Left colon (tissue), 2 donors: ENCODE measurements at places on chromosomes 4 and X.

DNA sequence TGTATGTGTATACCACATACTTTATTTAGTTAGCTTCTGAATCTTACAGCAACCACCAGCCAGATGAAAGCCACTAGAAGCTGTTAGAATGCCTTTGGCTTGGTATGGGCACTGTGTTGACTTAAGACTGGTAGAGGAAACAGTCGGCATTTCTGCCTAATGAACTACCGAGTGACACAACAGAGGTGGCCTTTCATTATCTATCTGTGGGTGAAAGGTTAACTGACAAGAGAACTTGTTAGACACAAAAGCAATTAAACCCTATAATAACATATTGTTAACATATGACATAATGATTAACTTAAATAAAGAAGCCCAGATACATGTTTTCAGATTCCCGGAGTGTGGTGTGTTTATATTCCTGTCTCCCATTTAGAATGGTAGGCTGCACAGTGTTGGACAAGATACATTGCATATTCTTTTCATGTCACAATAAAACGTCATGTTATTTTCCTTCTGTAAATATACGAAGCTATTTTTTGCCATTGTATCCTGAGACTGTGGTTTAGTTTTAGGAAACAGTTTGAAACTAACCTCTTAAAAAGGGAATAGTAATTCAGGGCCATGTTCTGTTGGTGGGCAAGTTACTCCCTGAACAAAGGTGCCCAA, 181.5 kb downstream of the SLIT2 start:
- DNase-seq = no peak

GRCh38 chr4:144820728-144821085, 174.8 kb downstream of the HHIP start:
- DNase-seq = no peak

- DNase-seq = no peak
Measured at GRCh38 chr4:122483481-122483880, 27.0 kb upstream of the IL2 start.

DNA sequence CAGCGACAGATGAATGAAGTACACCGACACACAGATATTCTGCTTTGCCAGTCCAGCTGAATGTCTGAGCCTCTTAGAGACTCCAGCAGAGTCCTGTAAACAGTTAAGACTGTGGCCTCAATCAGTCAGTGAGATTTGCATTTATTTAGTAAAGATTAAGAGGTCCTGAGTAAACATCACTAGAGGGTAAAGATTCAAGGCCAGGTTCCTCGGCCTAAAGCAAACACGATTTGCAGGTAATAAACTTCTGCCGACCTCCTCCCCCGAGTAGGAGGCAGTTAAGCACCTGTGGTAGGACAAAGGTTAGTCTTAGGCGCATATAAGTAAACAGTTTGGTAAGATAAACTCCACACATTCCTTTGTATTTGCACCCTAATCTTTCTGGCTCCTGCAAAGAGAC, 99.6 kb downstream of the CFAP47 start:
- no peak for DNase-seq

- no peak for DNase-seq
Measured at GRCh38 chrX:55028611-55029010, 2.2 kb downstream of the ALAS2 start.
